ENCODE measurements at places on chromosomes 5 and 9.

GRCh38 chr5:88734191-88734640 is 148.8 kb downstream of the MEF2C start:
- no peak for DNase-seq

DNA sequence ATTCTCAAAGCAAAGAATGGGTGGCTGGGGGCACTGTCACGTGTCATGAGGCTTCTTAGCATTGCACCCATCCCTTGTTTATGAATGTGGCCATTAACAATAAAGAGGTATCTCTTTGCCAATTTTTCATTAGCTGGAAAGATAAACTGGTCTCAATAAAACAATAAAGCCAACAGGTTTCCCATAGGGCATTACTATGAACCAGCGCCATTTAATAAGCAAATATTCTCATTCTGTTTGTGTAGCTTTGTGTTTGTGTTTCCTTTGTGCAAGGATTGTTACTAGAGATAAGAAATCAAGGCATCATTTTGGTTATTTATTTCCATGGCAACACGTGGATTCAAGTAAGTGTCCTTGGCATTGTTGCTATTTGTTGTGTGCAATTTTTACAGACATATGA is 37.6 kb upstream of the CAST start:
- no peak for DNase-seq

DNA sequence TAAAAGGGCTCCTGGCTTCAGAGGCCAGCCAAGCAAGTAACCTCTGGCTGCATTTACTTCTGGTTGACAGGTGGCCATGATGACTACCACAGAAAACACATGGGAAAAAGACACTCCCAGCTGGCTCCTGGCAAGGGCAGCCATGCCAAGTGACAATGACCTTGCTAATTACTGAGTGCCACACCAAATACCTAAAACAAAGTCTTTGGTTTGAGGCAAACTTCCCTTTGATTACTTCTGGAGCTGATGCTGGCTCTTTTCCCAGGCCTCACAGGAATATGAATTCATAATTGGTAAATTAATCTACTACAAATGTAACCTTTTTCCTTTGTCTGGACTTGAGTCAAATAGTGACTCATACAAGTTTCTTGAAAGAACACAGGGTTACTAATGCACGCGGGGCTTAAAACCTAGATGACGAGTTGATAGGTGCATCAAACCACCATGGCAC is 61.0 kb downstream of the LPAR1 start:
- DNase-seq, result no peak

GRCh38 chr5:65190328-65191053 is 291.2 kb downstream of the ADAMTS6 start:
- DNase-seq, result no peak

DNA sequence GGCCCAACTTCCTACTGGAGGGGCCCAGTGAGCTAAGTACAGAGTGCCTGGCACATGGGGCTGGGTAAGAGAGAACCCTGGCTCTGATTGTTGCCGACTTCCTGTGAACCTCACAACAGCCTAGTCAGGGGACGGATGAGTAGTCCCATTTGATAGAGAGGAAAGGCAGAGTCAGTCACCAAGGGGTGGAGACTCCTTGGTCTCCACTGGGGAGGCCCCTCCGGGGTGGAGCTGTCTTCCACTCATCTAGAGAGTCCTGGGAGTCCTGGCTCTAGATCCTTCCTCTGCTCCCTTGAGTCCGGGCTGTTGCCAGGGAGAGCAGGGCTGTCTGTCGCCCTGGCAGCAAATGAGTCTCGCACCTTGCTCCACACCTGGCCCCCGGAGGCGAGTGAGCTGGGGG is 8.0 kb downstream of the GRK6 start:
- no peak for DNase-seq

GRCh38 chr5:64670277-64670676 is 20.0 kb upstream of the SHISAL2B start:
- no peak for DNase-seq

DNA sequence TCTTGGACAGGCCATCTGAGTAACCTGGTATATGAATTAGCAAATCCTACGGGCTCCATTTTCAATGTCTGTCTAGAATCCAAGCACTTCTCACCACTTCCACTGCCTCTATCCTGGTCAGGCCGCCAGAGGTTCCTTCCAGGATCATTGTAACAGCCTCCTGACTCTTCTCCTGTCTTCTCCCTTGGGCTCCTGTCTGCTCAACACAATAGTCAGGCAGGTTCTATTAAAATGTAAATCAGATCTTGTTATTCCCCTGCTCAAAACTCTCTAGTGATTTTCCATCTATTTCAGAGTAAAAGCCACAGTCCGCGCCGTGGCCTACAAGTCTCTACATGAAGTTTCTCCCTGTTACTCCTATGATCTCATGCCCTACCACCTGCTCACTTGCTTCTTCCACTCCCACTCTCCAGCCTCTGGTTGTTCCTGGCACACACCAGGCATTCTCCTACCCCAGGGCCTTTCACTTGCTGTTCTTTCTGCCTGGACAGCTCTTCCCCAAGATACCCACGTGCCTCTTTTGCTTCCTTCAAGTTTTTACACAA is 21.7 kb downstream of the ZNF366 start:
- DNase-seq, result no peak

GRCh38 chr5:42566652-42567295 is 143.5 kb downstream of the GHR start:
- no peak for DNase-seq

- DNase-seq, result no peak
Measured at GRCh38 chr5:133917785-133918184, 50.6 kb downstream of the C5orf15 start.

- DNase-seq, result no peak
Measured at GRCh38 chr5:117457656-117458055, 883.0 kb upstream of the SEMA6A start.

DNA sequence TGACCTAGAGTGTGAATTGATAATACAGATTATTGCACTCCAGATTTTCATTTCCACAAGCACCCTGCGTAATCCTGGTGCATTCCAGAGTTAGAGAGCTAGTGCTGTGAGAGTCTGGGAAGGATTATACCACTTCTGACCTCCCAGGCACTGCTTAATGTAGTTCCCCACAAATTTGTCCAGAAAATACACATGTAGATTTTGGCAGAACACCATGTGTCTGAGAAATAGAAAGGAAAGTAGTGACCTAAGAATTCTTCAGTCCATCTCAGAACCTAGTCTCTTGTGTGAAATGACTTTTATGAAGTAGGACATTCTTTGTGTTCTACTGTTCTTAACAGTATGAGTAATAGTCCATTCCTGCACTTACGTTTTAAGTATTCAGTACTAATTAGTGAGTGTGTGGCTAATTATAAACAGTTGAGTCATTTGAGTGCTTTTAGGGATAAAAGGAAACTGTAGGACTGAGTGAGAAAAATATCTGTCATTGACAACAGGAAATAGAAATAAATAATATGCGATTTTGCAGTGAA is 27.8 kb upstream of the PTPDC1 start:
- DNase-seq, result no peak

- no peak for DNase-seq
Measured at GRCh38 chr5:264338-264737, 7.1 kb upstream of the PDCD6 start.

DNA sequence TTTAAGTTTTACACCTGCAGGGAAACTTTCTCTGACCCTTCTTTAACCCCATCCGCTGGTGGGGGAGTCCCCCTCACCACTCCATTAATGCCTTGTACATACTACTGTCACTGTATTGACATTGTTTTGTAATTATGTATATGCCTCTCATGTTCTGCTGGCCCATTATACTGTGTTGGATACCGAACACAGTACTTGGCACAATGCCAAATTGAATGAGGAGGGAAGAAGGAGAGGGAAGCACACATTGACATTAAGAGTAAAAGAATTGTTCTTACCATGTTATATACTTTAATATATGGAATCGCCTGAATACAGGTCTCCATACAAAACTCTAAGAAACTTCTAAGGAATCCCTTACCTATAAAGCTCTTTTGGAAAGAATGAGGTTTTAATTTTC is 73.6 kb upstream of the GRHPR start:
- no peak for DNase-seq

GRCh38 chr5:115979201-115980041 is 17.1 kb downstream of the LVRN start:
- DNase-seq, result no peak

DNA sequence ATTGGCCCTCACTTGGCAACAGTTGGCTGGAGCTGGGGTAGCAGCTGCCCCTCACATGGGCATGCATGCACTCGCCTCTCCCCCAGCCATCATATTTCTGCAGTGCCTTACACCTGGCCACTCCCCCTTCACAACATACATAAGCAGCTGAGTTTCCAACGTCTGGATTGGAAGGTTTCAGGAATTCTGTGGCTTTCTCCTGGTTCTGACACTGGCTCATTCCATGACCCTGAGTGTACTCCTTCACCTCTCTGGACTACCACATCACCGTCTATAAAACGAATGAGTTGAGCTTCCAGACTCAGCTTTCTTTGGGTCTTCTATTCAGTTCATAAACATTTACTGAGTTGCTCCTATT is 84.3 kb downstream of the GALNT10 start:
- no peak for DNase-seq

- DNase-seq, result no peak
Measured at GRCh38 chr5:89016741-89017303, 133.8 kb upstream of the MEF2C start.

GRCh38 chr9:68637020-68637419 is 68.0 kb upstream of the PIP5K1B start:
- DNase-seq, result no peak

- no peak for DNase-seq
Measured at GRCh38 chr5:36619012-36619635, 12.7 kb downstream of the SLC1A3 start.

GRCh38 chr5:150111122-150111521 is 24.8 kb upstream of the CSF1R start:
- no peak for DNase-seq

DNA sequence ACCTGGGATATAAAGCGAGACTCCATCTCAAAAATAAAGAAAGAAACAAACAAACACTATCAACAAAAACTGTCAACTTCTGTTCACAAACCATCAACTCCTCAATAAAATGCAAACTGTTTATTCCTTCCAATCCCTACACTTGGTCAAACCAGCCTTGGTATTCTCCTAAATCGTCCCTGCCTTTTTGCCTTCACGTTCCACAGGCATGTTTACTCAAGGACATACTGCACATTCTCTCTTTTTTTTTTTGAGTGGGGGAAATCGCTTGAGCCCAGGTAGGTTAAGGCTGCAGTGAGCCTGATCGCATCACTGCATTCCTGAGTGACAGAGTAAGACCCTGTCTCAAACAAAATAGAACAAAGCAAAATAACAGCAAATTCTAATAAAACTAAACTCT is 13.0 kb downstream of the UBAP2 start:
- no peak for DNase-seq

DNA sequence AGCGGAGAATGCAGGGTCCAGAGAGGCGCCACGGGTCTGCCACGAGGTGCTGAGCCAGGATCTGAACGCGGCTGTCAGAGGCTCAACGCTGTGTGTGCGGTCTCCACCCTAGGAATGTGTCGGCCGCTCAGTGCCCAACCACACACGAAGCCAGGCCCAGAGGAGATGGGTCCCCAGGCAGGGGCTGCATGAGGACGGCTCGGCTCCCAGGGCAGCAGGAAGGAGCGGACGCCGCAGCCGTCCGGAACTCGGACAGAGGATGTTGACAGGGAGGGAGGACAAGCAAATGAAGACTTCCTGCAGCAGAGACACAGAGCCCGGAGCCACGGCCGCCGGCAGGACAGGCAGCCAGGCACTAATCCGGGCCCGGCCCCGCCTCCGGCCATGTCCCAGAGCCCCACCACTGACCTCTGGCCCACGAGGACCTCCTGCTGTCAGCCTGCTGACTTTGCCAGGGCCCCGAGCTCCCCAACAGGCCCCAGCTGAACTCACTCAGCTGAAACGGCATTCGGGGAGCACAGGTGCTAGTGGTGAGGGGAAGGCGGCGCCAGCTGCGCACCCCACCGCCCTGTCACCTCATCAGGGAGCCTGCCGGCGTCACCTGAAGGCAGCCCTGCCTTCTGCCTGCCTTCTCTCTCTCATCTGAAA is 12.7 kb downstream of the VAV2 start:
- DNase-seq, result no peak

- DNase-seq, result no peak
Measured at GRCh38 chr5:82735160-82735789, 341.9 kb downstream of the TMEM167A start.

DNA sequence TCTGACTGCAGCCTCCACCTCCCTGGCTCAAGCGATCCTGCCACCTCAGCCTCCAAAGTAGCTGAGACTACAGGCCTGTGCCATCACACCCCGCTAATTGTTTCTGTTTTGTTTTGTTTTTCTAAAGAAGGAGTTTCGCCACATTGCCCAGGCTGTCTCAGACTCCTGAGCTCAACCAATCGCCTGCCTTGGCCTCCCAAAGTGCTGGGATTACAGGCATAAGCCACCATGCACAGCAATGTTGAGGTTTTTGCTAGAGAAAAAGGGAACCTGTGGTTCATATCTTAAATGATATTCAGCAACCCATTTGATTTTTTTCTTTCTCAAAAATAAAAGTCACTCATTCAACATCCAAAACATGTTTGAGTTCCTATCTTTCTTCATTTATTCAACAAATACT is 20.4 kb upstream of the DELE1 start:
- no peak for DNase-seq

DNA sequence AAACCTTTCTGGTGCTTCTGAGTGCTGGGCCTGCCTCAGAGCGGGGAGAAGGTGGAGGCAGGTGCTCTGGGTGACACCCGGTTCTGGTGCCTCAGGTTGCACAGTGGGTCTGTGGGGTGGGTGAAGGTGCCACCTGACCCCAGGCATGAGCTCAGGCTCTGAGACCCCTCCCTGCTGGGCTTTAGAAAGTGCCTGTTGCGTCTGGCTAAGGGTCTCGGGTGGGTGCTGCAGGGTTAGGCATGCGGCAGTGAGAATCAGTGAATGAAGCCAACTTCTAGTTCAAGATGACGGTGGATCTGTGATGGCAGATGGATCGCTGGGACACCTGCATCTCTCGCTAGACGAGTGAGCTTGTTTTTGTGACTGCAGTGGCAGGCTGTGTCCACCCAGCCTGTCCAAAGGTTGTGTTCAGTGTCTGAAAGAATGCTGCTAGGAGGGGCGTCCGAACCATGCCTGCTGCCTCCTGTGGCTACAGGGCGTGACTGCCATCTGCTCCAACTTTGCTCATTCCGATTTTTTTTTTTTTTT is 5.0 kb downstream of the SQSTM1 start:
- no peak for DNase-seq

GRCh38 chr5:65623482-65623881 is 651 bp downstream of the TRIM23 start:
- no peak for DNase-seq

DNA sequence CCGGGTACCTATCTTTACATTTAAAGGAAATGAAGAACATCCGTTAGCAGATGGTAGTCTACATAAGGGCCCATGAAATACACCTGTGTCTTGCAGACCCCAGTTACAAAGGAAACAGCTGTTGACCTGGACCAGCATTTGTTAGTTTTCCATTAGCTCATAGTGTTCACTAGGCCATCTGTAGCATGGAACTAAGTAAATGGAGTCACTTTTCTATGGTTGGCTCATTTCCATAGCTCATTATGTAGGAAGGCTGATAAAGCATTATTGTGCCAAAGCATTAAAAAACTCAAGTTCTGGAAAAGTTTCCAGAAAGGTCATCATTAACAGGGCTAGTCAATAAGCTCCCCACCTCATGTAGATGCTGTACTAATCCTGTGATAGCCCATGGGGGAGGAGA is 62.1 kb downstream of the PCSK1 start:
- DNase-seq, result no peak

- no peak for DNase-seq
Measured at GRCh38 chr5:149379177-149379761, at the start of gene IL17B. TSS of gene IL17B (minus strand) at chr5:149379292. CDS start at chr5:149379225, 67 bp downstream.

- no peak for DNase-seq
Measured at GRCh38 chr9:19378647-19379046, 1.4 kb downstream of the RPS6 start.

- DNase-seq, result no peak
Measured at GRCh38 chr5:65774346-65774745, 52.3 kb downstream of the NLN start.

All from stimulated activated CD8-positive, alpha-beta memory T cell treated with anti-CD3 and anti-CD28 coated beads, Interleukin-2, amount 100 ng/mL, for 48 hours (primary cell).